ENCODE measurements at places on chromosomes 13 and 19.
A peak's percentile ranks its signal among the peaks of the same experiment; 100 is the strongest.

DNA sequence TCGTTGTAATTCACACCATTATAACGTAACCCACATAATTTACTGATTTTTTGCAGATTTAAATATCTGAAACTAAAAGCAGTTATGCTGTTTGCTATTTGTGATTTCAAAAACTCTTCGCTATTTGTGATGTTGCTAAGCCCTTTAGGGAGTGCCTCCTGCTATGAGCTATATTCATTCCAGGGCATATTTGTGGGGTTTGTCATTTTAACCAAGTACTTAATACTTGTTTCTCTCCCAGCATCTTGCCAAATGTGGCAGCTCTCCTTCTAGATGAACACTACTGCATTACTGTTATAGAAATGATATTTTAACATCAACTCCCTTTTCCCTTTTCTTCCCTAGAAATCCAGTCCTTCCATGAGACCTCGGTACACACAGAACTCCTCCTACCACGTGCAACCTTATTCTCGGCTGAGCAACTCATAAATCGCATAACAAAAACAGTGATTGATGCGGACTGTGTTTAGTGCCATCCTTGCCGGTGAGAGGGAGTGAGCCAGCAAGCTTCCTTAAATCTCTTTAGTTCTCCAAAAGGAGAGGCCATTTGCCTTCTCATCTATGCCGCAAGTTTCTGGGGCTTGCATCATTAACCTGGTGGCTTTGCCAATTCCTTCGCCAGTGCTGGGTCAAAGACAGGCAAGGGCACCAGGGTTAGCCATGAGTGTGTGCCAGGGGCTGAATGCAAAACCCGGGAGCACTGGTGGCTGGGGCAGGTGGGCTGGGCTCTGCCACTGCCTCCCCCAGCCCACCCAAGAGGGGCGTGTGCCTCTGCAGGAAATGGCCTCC is 33.4 kb downstream of the RFX2 start:
- DNase-seq = no peak

GRCh38 chr19:12899891-12900518 is 9.0 kb downstream of the GCDH start:
- no peak for DNase-seq

DNA sequence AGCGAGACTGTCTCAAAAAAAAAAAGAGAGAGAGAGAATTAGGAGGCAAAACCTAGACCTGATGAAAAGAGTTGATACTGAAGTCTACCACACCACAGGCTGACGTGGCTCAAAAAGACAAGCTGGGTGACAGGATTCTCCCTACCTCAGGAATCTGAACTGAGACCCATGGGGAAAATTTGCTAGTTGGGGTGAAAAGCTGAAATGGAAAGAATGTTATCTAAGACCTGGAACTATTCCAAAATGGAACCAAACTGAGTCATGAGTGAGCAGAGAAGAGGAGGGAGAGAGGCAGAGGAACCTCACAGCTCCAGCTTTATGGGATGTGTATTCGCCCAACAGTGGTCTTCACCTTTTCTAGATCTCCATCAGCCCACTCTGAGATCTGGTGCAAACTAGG is 11.7 kb downstream of the SMG9 start:
- no peak for DNase-seq

DNA sequence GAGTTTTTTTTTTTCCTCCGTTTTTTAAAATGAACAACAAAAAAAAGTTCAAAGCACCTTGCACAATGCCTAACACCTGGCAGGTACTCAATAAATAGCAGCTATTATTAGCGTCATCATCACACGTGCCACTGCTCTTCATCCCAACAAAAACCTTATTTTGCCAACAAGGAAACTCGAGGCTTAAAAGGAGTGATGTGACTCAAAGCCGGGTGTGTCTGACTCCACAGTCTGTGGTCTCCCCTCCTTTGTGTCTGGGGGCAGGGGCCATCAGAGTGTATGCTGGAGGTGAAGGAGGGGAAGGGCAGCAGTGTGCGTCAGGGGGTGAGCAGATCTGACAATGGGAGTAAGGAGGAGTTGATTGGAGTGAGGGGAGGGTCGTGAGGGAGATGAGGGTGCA is 34.1 kb upstream of the POU2F2 start:
- DNase-seq = no peak

- DNase-seq = peak; percentile 66
These were observed 5.7 kb downstream of the ATP4A start for GRCh38 chr19:35557539-35558399.

GRCh38 chr13:107545946-107546502 is 669.3 kb downstream of the LIG4 start:
- no peak for DNase-seq

DNA sequence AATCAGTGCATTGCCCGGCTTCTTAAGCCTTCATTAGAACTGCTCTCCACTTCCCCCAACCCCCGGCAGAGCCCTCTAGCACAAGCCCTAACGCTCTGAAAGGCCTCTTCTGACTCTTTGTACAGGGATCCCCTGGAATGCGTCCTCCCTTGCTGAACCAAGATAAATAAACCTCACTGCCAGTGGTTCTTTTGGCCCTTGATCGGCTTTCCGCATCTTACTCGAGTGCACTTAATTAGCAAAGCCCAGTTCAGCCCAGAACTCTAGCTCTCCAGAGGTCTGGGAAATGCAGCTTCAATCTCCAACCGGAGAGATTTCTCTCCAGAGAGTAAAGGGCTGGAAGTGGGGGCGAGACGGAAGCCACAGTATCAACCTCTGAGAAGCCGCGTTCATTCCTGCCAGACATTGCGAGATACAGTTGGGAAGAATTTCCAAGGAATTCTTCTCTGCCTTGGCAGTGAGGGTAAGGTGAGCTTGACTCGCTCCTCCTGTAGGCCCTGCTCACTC is 8.7 kb upstream of the ZNF444 start:
- DNase-seq = no peak

DNA sequence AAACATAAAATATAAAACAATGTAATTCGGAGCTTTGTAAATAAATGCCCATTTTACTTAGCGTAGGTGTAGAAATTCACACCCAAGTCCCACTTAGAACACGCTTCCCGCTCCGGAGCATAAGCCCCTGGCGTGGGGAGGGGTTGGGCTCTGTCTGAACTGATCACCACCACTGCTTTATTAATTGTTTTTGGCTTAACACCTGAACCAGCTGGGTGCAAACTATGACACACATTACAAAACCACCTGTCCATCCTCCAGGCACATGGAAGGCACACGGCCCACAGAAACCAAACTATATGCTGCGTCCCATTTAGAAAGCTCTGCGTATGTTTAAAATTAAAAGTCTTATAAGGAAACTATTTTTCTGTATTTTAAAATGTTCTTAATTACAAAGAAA is 25.9 kb downstream of the RASA3 start:
- peak; percentile 16 for DNase-seq

DNA sequence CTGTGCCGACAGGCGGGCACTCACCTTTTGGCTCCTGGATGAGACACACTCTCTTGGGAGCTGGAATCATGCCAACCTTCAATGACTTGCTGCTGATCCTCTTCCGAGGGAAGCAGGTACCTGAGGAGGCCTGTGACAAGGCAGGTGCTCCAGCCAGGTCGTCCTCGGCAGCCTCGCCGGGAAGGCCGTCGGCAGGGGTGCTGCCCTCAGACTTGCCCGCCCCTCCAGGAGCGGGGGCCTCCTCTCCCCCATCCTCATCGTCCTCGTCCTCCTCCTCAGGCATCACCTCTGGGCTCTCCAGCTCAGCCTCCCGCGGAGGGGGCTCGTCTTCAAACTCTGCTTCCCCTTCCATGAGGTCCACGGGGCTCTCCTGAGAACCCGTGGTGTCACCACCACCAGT is 29.2 kb downstream of the SUGP2 start:
- DNase-seq = no peak

DNA sequence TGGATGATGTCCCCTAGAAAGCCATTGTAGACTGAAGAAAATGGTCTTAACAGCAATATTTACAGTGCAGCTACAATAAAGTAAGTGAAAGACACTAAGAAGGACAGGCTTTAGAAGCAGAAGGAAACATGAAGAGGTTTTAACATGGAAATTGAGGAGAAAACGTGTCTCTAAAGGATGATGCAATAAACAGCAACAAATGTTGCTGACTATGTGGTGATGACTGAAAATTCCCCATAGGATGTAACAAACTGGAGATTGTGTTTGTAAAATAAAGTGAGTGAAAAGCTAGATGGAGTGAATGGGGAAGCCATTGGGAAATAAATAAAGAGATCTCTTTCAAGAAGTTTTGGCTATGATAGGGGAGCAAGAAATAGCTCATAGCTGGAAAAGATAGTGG is 186.7 kb upstream of the IPO5 start:
- no peak for DNase-seq

- DNase-seq = no peak
These were observed 32.9 kb upstream of the POU2F2 start for GRCh38 chr19:42165146-42165545.

DNA sequence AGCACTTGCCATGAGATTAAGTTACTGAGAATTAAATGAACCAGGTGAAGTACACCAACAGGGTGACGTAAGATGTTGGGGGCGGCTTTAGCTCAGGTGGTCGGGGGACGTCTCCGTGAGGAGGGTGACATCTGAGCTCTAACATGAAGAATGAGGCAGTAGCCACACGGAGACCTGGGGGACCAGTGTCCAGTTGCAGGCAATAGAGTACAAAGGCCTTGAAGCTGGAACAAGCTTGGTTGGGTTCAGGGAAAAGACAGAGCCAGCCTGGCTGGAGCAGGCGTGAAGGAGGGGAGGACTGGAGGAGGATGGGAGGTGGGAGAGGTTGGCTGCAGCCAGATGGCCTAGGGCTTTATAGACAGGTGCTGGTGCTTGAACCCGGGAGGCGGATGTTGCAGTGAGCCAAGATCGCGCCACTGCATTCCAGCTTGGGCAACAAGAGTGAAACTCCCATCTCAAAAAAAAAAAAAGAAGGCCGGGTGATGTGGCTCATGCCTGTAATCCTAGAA is 1.6 kb downstream of the SPINT2 start:
- DNase-seq = no peak

GRCh38 chr13:20049558-20050473 is 91.3 kb downstream of the ZMYM2 start:
- no peak for DNase-seq

DNA sequence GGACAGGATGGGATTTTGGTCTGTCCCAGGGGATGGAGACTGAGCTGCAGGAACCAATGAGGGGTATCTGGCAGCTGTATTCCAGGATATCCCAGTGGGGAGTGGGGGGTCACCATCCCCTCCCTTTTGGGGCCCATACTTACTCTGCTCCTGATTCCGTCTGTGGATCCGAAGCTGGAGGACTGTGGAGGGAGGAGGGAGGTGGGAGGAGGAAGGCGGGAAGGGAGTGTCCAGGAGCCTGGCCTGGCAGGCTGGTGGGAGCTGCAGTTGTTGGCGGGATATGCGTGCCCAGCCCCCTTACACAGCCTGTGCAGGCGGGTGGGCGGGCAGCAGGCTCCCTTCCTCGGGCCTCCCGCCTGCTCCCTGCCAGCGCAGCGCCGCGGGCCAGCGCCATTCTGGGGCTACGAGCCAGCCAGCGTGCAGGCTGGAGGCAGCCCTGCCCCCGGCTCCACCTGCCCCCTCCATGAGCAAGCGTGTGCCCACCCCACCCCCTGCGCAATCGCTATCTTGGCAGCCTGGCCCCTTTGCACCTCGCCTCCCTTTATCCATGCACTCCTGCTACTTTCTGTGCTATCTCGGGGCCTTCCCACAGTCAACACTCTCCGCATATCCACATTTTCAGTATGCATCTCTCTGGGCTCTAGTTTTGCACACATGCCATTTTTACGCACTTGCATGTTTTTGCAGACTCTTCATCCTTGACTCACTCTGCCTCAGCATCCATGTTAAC is 2.8 kb downstream of the MAMSTR start:
- DNase-seq = no peak

DNA sequence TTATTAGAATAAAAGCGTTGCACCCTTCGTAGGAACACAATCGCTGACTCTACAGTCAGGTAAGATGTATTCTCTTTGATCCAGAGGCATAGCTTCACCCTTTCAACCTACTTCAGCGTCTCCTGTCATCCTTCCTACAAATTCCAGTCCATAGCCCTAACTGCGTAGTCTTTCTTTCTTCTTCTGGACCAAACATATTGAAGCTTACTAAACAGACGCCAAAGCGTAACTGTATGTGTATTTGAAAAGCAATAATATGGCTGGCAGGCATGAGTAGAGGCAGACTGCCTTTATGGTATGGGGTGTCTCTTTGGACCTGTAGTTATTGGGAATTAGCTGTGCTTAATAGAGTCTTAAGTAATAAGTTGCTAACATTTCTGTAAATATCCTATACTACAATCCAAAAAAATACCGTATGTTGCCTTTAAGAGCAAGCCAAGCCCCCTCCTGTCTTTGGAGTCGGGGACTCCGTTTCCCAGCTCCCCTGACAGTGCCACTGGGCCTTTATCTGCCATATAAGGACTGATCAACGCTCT is 392 bp upstream of the ZNF548 start:
- no peak for DNase-seq

GRCh38 chr13:99331881-99332293 is 24.7 kb upstream of the GPR183 start:
- DNase-seq = no peak

DNA sequence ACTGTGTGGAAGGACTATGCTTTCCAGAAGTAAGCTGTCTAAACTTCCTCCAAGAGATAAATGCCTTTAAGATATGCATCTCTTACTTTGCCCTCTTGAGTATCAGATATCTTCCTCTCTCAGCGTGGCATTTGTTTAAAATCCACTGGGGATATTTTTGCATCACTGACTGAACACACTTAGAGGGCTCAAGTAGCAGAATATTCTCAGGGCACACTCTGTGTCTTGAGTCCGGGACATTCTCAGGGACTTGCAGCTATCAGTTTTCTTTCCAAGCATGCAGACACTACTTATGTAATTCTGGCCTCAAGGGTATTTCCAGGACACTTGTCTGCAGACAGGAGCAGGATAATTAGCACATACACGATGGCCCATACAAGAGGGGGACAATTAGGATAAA is 84.7 kb downstream of the ERCC5 start:
- DNase-seq = no peak

DNA sequence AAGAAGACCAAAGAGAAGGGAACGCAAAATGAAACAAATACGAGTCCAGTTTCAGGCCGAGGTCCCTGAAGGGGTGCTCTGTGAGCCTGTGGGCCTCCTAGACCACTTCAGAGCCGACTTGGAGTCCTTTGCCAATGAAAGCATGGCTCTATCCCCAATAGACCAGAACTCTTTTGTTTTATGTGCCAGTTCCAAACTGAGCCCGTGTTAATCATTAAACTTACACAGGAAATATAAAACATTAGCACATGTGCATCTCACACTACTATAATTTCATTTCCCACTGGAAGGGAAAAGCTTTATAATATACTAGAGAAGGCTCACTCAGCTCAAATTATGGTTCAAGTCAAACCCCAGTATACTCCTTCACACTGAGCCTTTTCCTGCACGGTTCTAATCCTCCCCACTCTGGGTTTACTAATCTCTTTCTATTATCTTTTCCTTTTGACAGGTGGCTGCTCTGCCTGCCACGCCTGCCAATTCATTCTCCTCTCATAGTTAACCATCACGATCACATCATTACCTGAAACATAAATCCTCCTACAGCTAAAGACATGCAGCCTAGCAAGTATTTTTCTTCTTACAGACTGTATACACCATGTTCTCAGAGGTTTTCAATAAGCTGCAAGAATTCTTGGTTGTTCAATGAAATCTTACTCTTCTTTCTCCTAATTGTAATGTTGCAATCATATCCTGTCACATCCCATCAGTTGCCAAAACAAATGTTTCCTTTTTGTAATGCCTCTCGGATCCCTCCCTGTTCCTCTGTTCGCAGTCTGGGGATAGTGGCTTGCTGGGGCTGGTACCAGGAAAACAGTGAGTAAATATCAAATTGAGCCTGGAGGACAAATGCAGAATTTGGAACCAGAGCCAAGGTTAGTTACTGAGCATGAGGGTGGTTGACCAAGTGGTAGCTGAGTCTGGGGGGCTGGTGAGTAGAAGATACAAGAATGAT is 18.8 kb upstream of the WASF3 start:
- DNase-seq = no peak

GRCh38 chr13:102945886-102946285 is 100.1 kb downstream of the ERCC5 start:
- DNase-seq = no peak

Data from activated T-cell treated with anti-CD3 and anti-CD28 coated beads, Interleukin-2, amount 50 U/mL, for 1 hour (primary cell).